ENCODE measurements at places on chromosomes 11 and 22.

- DNase-seq = no peak
These were observed 12.8 kb downstream of the NFAM1 start for GRCh38 chr22:42419243-42419881.

GRCh38 chr11:61959114-61959513 lies 8.3 kb downstream of the FTH1 start:
- peak; percentile 20 for DNase-seq

- no peak for DNase-seq
These were observed 18.4 kb downstream of the CSNK2A3 start for GRCh38 chr11:11334607-11335006.

GRCh38 chr22:33459137-33459536 lies 401.0 kb upstream of the SYN3 start:
- no peak for DNase-seq

DNA sequence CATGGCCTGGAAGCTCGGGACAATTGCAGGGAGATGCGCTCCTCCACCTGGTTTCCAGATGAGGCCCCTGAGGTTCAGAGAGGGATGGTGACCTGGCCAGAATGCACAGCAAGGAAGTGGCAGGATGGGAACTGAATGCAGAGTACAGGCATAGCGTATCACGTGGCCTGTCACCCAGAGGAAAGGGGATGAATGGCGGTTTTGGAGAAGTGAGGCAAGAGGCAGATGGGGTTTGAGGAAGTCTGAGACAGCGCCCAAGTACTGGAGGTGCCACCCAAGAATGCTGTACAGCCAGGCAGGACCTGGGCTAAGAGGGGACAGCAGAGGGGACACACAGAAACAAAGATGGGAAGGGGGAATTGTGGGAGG lies 4.9 kb downstream of the RAB3IL1 start:
- no peak for DNase-seq

- peak; percentile 90 for DNase-seq
These were observed 13.9 kb downstream of the OTUB1 start for GRCh38 chr11:64000026-64000739.

DNA sequence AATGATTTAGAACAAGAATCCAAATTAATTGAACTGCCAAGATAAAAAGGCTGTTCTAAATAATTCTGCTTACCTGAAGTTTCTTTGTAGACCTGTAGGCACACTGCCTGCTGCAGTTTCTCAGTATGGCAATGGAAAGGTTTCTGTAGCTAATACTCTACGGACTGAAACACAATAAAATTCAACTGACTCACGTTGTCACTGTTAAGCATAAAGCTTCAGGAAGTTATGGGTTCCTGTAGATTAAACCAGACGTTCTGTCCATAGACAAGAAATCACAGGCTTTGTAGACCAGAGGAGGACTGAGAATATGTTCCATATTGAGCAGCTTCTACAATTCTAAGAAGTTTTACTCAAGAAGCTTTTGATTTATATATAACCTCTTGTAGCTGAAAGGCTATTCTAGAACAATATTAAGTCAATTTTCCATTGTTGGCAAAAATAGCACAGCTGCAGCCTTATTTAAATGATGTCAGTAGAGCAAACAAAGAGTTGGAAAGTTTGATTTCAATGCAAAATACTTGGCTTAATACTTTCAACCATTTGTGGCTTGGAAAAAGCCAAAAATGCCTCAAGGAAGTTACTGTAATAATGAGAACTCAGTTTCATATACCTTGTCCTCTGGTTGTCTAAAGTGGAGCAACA lies at the start of gene GLYATL2:
TSS of gene GLYATL2 (minus strand) at position 344 of the 645 bp plus-strand sequence. CDS start 5,092 bp downstream, outside the sequence.
- no peak for DNase-seq

- no peak for DNase-seq
These were observed 1419.0 kb downstream of the TBC1D22A start for GRCh38 chr22:48181263-48181955.
